NCI-H510A treated with DMSO at 0.1 percent for 48 hours (cell line): ENCODE measurements at places on chromosomes 3 and 15.

- no peak for DNase-seq
Measured at GRCh38 chr3:42408156-42408555, 2.3 kb downstream of the LYZL4 start.

DNA sequence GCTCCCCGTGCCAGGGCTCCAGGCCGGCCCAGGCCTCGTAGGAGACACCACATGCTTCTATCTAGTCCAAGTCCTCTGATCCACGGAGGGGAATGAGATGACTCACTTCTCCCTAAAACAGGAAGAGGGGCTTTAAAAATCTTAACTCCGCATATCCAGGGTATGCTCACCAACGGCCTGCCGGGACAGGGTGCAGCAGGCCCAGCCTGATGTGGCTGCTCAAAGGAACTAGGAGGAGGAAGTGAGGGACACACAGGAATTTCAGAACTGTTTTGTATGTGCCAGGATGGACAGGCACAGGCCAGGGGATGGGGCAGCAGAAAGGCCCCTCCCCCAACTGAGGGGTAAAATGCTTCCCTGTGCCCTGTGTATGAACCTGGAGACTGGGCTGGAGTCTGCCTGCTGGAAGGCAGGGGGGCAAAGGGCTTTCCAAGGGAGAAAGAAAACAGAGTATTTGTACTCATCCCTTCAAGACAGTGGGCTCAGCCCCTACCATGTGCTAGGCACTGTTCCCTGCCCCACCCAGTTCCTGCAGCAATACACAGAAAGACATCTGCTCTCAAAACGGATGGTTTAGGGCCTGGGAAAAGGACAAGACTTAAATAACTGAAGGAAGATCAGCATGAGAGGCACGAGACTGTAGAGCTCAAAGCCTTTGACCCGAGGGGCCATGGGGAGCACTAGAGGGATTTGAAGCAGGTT lies 22.1 kb downstream of the CHDH start:
- no peak for DNase-seq

- no peak for DNase-seq
Measured at GRCh38 chr15:60414016-60414682, 16.4 kb upstream of the ANXA2 start.

GRCh38 chr3:19190602-19191001 lies 42.3 kb downstream of the KCNH8 start:
- DNase-seq, result no peak

DNA sequence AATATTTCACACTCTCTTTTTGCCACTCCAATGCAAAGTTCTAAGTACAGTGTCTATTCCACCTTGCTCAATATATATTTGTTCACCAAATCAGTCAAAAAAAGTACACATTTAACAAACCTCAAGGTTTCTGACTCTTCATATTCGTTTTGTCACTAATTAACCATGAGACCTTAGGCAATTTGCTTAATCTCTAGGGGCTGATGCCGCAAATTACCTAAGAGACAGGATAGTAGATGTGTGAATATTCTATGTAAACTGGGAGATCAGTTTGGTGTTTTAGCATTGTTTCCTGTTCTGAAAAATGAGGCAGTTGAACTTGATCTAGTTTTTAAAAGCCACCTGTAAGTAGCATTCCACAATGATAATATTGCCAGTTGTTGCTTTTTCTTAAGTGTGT lies 182.5 kb upstream of the KCNH8 start:
- DNase-seq, result no peak

DNA sequence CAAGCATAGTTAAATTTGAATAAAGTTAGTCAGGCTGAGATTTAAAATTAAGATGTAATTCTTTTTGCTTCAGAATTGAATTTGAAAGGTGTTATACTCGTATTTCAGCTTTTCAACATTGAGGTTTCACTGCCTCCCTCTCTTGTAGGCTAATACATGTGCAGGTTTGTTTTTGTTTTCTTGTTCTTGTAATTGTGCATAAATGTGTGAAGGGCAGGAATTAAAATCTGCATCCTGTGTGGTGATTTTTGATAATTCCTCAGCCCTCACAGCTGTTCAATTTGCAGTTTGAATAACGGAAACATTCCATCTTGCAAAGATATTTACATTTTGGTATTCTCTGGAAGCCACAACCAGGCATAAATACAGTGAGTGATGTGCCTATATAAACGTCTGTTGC lies 24.9 kb upstream of the PLSCR1 start:
- no peak for DNase-seq

- DNase-seq, result peak; percentile 64
Measured at GRCh38 chr15:90184119-90184785, 16.9 kb upstream of the SEMA4B start.

DNA sequence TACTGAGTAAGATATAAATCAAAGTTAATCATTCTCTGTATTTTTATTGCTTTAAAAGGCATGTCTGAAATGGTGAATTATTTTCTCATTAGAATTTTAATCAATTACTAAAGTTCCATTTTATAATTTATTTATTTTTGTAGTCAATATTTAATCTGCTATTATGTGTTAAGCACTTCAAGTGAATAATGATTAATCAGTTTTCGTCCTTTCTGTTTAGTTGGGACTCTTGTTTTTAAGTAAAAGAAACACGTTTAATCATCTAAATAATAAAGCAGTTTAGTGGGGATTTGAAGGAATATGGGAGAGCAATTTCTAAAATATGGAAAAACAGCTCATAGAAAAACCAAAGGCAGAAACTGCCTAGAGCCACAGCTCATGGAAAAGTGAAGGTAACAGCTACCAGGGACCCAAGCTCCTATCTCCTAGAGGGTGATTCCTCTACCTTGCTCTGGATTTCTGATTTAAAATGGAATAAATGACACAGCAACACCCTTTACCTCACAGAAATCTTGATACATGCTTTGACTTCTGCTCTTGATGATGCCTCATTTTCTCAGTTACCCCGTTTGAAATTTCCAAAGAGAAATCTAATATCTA lies 28.0 kb upstream of the SUCNR1 start:
- no peak for DNase-seq

DNA sequence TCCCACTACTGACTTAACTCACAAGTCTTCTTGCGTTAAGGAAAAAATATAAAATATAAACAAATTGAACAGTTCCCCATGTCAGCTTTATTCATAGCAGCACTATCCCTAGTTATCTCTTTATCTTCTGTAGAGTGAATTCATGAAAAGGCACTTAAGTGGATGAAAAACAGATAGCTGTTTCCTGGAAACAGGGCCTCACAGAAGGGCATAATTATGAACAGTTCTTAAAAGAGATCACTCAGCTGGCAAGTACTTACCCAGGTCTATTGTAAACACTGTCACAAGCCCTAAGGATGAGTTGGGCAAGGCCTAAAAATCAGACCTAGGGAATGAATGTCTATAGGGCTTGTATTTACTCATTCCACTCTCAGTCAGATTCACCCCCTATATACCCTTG lies 10.7 kb downstream of the MB21D2 start:
- peak; percentile 58 for DNase-seq

- no peak for DNase-seq
Measured at GRCh38 chr3:17539436-17539835, 203.0 kb downstream of the TBC1D5 start.

DNA sequence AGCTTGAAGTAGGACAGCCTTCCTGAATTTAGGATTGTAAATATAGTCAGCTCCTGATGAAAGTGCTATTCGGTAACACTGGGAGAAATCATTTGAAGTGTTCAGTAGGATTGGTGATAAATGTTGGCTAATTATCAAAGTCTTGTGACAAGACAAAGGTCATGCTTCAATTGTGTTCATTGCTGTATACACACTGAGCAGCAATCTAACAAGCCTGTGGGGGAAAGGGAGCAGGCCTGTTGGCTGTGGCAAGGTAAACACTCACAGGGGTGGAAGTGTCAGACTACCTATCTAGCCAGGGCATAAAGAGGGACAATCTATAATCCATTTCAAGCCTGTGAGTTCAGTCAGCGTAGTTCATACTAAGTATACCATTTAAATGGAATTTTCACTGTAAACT lies 111.0 kb upstream of the MANF start:
- no peak for DNase-seq
